ENCODE measurements at places on chromosomes 11 and 22.

- DNase-seq = peak; percentile 58
Measured at GRCh38 chr11:61187505-61188130, 15.7 kb upstream of the PGA3 start.

DNA sequence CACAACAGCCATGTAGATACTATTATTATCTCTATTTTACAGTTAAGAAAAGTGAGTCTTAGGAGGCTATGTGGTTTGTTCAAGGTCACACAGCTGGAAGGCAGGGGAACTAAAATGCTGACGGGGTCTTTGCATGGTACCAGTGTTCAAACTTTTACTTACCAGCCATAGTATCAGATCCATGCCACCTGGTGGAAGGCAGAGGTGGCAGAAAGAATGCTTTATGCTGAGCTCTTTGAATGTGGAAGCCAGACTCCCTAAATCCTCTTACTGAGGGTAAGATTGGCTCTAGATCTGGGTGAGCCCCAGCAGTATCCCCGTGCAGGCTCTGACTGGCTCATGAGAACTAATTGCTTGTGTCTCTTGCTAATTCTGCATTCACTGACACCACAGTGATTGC, 54.3 kb upstream of the NAV2 start:
- no peak for DNase-seq

DNA sequence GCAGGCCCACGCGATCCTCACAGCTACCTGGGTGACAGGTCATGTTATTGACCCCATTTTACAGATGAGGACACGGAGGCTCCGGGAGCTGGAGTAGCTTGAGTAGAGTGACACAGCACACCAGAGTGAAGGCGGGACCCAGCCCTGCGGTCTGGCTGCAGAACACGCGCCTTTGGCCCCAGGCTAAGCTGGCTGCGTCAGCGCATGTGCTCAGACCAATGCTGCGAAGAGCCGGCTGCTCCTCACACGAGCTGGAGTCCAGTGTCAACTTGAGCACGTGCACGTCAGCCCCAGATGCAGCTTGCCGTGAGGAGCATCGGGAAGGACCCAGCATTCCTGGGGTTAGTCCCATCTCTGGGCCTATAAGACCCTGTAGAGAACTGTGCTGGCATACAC, 49.9 kb downstream of the SCUBE1 start:
- no peak for DNase-seq

DNA sequence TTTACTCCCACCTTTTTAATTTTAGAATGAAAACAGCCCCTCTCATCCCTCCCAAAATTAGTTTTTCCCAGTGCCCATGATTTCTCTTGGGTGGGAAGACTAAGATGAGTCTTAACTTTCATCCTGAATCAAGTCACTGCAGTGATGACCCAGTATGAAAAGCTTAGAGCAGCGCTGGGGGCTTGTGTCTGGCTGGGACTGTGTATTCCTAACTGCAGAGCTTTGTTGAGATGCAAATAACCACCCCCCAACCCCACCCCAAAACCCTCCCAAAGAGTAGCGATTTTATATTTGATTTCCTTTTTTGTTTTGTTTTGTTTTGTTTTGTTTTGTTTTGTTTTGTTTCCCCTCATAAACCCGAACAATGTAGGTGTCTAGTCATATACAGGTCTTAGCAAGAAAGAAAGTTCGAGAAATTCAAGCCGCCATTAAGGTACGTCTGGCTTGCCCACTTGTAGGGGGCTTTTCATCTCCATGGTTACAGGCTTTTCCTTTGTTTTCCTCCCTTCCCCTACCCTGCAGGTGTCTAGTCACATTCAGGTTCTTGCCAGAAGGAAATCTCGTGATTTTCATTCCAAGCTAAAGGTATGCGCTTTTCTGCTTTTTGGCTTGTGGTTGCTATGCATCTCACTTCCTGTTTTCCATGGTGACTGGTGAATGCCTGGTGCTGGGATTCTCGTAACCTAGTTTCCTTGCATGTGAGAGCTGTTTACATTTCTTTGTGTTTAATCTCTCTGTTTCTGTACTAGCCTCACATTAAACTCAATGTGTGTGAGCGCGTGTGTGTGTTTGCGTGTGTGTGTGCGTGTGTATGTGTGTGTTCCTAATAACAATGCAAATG, 144.6 kb upstream of the RASSF10 start:
- peak; percentile 40 for DNase-seq

DNA sequence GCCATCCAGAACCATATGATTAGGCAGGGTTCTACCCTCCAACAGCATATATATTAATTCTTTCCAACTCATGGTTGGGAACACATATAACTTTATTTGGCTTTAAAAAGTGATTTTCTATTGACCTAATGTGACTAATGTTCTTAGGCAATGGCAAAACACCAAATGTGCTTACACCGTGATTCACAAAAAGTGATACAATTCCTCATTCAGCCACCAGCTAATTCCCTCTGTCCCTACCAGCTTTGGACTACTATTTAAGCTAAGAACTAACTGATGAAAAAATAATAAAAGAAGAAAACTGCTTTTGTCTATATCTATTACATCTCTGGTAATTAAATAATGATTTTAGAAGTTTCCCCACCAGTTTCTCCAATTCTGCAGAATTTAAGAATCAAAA, 4.7 kb downstream of the CTSC start:
- DNase-seq = no peak

DNA sequence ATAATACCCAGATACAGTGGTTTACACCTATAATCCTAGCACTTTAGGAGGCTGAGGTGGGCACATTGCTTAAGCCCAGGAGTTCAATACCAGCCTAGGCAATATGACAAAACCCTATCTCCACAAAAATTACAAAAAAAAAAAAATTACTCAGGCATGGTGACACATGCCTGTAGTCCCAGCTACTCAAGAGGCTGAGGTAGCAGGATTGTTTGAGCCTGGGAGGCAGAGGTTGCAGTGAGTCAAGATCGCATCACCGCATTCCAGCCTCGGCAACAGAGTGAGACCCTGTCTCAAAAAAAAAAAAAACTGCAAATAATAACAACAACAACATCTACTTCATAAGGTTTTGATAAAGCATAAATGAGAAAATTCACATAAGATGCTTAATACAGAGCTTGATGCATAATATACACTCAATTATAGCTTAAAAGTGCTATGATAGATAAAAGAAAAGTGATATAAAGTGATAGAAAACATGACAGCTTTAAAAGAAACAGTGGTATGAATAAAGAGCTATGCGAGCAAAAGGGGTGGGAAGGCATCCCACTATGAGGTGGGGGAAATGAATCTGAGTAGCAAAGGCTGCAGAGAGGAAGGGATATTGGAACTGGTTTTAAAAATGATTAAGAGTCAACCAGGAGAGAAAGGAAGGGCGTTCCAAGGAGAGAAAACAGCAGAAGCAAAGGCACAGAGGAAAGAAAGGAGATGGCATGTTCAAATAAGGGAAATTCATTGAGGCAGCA, 197.6 kb downstream of the KIF18A start:
- no peak for DNase-seq

DNA sequence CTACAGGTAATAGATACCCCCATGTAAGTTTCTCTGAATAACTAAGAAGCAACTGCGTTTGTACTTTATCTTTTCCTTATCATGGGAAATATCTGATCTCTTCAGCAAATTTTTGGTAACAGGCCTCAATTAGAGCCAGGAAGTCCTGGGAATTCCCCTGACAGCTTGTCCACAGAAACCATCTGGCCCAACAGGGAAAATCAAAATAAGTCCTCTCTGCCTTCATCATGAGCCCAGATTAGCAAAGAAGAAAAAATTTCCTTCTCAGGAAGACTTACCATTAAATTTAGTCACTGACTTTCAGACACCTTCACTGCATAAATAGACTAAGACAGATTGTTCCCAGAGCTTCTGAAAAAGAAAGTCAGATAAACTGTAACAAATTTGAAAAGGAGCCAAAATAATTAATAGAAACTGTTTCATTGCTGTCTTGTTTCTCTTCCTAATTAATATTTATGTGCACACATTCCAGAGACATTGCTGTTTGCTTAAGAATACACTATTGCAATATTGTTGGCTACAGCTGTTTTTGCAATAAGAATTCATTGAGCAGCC, 278.1 kb upstream of the FAT3 start:
- DNase-seq = no peak

GRCh38 chr11:74280494-74280893, 30.9 kb downstream of the P4HA3 start:
- DNase-seq = no peak

- no peak for DNase-seq
Measured at GRCh38 chr11:22634897-22635629, 9.4 kb upstream of the FANCF start.

GRCh38 chr11:32575070-32575469, 8.6 kb upstream of the EIF3M start:
- no peak for DNase-seq

- no peak for DNase-seq
Measured at GRCh38 chr11:132911186-132911585, 621.1 kb downstream of the OPCML start.

GRCh38 chr22:40613067-40613466, 23.5 kb downstream of the MRTFA start:
- DNase-seq = no peak

GRCh38 chr22:26740253-26740652, 82.9 kb downstream of the MIAT start:
- DNase-seq = no peak

- DNase-seq = no peak
Measured at GRCh38 chr11:65811764-65812475, 21.8 kb upstream of the SNX32 start.

DNA sequence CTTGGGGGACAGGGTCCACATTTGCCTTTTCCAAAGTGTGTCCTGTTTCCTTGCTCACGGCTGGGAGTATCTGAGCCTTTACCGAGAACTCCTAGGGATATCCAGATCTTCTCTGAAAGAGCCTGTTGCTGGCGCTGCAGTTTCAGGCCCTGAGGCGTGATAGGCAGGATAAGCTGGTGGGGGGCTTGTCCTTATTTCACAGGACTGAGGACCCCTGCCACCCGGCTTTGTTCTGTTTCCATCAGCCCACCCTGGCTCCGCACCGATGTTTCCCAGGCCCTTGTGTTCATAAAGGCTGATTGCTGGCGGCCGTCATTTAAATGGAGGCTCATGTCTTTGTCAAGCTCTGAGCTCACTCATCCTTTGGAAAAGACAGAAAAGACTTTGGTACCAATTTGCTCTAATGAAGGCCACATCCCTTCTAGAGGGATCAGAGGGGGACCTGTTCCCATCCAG, 9.4 kb upstream of the NPTXR start:
- no peak for DNase-seq

GRCh38 chr11:9617940-9618339, 44.5 kb downstream of the WEE1 start:
- no peak for DNase-seq

DNA sequence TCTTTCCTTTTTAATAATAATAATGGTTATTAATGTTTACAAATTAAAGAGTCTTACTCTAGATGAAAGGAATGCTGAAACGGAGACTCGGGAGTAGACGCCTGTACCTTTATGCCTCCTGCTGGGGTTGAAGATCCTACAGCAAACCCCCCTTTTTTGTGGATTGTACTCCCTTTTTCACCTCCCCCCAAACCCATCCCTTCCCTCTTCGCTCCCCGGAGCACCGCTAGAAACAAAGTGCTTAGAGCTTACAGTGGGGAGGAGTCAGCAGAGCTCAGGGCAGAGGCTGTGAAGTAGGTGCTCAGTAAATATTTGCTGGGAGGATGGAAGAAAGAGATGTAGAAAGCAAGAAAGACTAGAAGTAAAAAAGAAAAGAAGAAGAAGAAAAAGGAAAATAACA, 169.7 kb downstream of the NXPE2 start:
- DNase-seq = no peak

GRCh38 chr11:837189-837989, 4.6 kb downstream of the CD151 start:
- DNase-seq = no peak

GRCh38 chr11:21933095-21933494, 259.8 kb upstream of the ANO5 start:
- no peak for DNase-seq

DNA sequence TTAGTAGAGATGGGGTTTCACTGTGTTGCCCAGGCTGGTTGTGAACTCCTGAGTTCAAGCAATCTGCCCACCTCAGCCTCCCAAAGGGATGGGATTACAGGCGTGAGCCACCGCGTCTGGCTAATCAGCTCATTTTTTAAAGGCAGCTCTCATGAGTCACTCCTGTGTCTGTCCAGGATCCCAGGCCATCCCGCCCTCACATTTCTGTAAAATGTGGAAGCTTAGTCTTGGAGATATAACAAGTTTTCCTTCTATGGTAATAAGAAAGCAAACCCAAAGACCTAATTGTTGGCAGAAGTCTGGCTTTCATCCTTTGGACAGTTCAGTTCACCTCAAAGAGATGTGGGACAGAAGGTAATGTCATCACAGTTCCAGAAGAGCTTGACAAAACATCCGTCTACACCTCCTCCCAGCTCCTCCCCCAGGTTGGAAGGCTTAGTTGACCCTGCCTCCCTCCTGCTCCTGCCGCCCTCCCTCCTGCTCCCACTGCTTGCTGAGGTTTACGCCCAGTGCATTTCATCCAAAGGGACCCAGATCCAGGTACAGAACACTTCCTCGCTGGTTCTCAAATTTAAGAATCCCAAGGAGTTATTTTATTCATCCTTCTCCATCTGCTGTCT, 6.4 kb downstream of the DRD2 start:
- DNase-seq = no peak

DNA sequence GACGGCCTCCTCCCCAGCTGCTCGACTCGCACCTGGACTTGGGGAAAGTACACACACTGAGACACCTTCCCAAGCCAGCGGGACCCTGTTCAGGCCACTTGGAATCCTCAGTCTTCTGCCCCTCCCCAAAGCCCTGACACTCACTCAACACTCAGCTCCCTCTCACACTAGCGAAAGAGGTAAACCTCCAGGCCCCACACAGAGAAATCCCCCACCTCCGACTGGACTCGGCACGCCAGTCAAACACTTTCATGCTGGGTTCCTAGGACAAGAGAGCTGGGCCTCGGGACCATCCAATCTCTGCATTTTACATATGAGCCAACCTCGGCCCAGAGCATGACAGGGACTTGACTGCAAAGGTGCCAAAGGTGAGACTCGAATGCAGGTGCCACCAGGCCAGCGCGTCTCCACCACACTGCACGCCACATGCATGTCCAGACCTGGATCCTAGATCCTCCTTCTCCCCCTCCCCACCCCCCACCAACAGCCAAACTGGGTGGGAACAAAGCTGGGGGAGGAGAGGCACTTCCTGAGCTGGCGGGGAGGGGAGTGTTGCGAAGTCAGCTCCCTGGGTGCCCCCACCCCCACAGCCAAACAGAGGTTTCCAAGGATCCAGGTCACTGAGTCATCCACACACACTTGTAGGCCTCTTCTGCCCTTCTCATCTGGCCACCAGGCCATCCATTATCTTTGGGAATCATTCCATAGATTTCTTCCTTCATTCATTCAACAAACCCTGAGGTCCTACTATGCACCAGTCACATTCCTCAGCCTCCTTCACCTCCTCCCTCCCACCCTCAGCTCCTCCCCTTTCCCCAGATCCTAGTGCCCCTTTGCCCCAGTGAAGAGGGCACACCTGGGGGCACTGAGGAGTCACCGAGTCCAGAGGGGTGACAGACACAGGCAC, 10.7 kb upstream of the CD5 start:
- no peak for DNase-seq

Measured in NCI-H1930 (cell line).